ENCODE measurements at places on chromosomes 6 and 20.

DNA sequence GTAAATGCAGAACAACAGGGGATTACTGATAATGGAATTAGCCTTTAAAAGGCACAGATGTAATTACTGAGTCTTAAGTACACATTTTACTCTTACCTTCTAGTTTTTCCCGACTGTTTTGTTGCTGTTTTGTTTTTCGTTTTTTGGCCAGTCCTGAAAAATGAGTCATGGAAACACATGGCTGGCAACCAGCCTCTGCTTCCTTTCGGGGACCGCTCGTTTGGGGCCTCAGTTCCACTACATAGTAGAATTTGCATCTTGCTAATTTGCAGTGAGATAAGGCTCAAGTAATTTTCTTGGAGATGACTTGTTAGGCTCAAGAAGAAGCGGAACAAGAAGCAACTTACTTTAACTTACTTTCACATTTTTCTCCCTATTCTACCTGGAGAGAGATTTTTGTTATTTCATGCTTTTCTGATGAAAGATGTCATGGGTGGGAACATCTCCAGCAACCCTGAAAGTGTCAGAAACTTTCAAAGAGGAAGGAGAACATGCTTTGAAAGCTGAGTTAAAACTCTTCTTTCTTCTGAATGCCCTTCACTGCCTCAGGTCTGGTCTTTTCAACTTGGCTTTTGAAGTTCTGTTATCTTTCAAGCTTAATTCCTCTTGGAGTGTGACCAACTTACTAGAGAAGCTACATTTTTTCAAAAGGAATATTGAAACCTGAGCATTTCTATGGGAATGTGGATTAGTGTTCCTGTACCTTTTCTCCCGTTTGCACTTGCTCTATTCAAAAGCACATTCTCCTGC is 71.5 kb upstream of the HDAC2 start:
- no peak for DNase-seq

DNA sequence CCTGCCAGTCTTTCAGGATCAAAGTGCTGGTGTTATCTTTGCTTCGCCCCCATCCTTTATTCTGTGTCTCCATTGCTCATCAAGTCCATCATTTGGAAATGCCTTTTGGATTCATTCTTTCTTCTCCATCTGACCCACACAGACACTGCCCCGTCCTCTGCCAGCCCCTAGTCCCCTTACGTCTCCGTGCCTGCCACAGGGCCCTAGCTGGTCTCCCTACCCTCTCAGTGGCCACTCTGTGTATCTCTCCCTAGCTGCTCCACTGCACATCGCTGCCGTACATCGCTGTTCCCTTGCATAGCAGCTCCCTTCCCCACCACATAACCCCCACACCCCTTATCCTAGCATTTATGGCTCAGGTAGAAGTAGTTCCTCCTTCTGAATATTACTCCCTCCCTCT is 15.7 kb downstream of the PPP1R3G start:
- DNase-seq: no peak

GRCh38 chr6:143549221-143549948 is 37.9 kb upstream of the FUCA2 start:
- DNase-seq: no peak

DNA sequence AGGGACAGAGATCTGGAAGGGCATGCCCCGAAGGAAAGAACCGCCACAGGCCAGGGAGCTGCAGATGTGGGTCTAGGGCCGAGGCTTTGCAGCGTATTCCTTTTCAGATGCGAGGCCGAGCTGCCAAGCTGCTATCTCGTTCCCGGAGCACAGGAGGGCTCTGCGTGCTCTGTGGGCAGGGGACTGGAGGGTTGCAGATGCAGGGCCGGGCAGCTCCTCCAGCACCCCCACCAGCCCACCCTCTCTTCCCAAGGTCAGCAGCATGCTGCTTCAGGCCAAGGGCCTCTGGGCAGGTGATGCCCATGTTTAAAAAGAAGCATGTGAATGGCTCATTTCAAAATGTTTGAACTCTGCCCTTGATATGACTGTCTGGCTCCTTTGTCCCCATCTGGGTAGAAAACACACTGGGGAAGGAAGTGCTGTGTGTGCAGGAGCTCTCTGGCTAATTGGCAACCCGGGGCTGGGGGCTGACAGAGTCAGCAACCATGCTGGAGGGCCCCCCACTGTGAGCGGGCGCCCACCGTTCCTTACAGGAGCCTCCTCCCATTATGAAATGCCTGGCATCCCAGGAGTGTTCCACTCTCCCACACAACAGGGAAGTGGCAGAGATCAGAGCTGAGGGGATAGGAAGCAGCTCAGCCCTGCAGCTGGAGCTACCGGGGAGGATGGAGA is 353.3 kb downstream of the ZFAND3 start:
- no peak for DNase-seq

DNA sequence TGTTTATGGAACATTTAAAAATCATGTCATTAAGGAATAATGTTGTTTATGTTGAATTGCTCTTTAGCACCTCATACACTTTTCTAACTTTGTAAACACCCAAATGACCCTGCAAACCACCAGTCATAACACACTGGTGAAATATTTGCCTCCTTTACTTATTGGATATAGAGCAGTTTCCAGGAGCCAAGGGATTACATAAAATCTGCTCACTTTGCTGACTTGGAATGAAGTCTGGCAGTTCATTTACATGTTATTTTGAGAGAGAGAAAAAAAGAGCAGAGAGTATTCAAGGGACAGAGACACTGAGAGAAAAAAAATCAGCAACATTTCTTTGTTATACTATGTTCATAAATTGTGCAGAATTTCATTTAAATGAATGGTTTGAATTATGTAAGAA is 46.6 kb upstream of the DEFB112 start:
- DNase-seq: no peak

All from NCI-H187 treated with DMSO at 0.1 percent for 48 hours (cell line).